Activated naive CD8-positive, alpha-beta T cell treated with anti-CD3 and anti-CD28 coated beads, Interleukin-2, amount 50 U/mL, for 16 hours (primary cell): ENCODE measurements at places on chromosomes 7 and 10.
A peak's percentile ranks its signal among the peaks of the same experiment; 100 is the strongest.

DNA sequence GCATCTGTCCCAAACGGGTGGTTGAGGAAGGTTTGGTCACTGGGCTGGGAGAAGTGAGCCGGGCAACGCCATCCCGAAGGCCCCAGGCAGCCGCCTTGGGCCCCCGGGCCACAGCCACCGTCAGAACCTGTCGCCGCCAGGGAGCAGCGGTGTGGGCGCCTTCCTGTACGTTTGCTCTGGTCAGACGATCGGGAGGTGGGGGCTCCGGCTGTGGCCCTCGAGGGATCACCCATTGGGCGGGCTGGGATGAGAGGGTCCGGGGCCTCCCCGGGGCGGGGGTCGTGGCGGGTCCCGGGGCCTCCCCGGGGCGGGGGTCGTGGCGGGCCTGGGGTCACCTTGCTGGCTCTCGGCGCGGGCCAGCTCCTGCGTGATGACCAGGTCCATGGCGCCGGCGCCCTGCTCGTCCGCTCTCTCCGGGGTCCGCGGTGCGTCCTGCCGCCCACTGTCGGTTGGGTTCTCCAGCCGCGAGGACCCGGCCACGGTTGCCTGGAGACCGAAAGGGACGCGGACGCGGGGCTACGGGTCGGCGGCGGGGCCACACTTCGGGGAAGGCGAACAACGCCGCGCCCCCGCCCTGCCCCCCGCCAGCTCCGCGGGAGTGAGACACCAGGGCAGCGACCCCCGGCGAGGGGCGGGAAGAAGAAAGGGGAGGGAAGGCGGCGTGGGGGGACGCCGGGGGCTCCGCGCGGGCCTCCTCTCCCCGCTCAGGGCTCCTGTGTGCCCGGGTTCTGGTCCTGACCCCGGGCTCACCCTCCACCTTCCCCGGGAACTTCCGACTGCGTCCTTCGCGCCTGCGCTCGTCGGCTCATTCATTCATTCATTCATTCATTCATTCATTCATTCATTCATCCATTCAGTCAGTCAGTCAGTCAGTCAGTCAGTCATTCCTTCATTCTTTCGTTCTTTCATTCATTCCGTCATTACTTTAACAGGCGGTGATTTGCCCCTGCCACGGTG lies at the start of gene CFAP46:
Gene CFAP46, minus strand, starts transcription at position 470 of the 957 bp plus-strand sequence. Its CDS starts 86 bp downstream, at position 384.
- DNase-seq: no peak

- DNase-seq: no peak
These were observed 1.1 kb downstream of the NDUFB2 start for GRCh38 chr7:140697447-140698143.

DNA sequence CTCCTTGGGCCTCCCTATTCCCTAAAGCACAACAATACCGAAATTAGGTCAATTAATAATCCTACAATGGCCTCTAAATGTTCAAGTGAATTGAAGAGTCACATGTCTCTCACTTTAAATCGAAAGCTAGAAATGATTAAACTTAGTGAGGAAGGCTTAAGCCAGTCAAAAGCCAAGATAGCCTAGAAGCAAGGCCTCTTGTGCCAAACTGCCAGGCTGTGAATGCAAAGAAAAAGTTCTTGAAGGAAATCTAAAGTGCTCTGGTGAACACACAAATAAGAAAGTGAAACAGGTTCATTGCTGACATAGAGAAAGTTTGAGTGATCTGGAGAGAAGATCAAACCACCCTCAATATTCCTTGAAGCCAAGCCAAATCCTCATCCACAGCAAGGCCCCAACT lies 57.2 kb downstream of the SLC29A4 start:
- no peak for DNase-seq

- no peak for DNase-seq
These were observed 32.9 kb upstream of the PRKAR1B start for GRCh38 chr7:760006-760405.

DNA sequence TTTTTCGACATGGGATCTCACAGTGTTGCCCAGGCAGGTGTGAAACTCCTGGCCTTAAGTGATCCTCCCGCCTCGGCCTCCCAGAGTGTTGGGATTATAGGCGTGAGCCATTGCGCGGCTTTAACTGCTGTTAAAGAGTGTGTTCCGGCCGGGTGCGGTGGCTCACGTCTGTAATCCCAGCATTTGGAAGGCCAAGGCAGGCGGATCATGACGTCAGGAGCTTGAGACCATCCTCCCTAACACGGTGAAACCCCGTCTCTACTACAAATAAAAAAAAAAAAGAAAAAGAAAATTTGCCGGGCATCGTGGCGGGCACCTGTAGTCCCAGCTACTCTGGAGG lies 1.1 kb downstream of the RABGEF1 start:
- no peak for DNase-seq

DNA sequence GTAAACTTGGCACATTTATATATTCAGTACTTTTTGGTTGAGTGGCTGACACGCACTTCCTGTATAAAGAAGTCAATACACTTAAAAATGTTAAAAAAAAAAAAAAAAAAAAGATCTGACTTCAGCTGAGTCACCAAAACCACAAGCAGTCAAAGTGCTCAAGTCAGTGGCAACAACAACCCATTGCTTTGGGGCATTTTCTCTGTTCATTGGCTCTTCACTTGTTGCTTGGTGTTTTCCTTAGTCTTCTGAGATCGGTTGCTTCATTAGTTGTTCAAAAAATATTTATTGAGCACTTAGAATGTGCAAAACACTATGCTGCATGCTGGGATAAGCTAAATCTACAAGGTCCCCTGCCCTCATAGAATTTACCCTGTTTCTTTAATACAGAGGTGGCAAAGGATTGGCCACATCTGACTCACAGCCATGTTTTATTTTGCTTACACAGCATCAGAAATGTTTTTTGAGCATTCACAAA lies 63.7 kb downstream of the ZNRF2 start:
- DNase-seq: peak; percentile 8

- DNase-seq: peak; percentile 22
These were observed 27.6 kb downstream of the BMPER start for GRCh38 chr7:33932832-33933468.

GRCh38 chr7:148962440-148962822 lies 65.9 kb downstream of the PDIA4 start:
- DNase-seq: no peak

- DNase-seq: no peak
These were observed 102.9 kb upstream of the MACROH2A2 start for GRCh38 chr10:69949770-69950169.

- no peak for DNase-seq
These were observed 15.9 kb downstream of the C10orf90 start for GRCh38 chr10:126654579-126654978.

GRCh38 chr10:65341323-65341925 lies 1584.4 kb upstream of the LRRTM3 start:
- DNase-seq: no peak

GRCh38 chr10:128463991-128464760 lies 338.0 kb upstream of the MKI67 start:
- peak; percentile 9 for DNase-seq

DNA sequence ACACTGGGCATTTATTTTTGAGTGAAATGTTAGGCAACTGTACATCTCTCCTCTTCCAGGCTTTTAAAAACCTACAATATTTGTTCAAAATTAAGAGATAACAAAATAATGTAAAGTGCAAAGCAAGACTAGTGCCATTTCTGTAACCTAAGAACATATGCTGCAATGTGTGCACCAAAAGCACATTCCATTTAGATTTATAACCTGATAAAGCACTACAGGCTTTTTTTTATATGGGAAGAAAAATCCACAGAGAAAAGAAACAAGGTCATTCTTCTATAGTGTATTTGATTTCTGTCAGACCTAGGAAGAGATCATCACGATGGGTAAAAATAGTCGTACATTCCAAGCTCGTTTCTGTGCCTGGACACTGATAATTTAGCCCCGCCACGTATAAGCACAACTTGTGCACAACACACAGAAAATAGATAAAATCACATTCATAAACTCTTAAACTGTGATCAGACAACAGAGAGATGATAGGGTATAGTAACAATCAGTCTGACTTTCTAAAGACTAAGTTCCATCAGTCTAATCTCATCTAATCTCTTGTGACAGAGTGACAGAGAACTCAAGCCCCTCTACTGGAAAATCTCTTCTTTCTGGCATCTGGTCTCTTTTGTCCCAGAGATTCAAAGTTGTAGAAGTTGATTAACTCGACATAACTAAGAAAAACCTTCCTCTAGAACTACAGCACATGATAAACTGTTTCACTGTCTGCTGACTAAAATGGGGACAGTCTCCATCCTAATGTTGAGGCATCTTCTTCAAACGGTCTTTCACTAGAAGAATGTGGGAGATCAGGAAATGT lies 6.7 kb downstream of the LAMB1 start:
- no peak for DNase-seq

- DNase-seq: no peak
These were observed 29.2 kb downstream of the FAM3C start for GRCh38 chr7:121366852-121367431.

- no peak for DNase-seq
These were observed 22.9 kb downstream of the SFTPD start for GRCh38 chr10:79926037-79926436.

DNA sequence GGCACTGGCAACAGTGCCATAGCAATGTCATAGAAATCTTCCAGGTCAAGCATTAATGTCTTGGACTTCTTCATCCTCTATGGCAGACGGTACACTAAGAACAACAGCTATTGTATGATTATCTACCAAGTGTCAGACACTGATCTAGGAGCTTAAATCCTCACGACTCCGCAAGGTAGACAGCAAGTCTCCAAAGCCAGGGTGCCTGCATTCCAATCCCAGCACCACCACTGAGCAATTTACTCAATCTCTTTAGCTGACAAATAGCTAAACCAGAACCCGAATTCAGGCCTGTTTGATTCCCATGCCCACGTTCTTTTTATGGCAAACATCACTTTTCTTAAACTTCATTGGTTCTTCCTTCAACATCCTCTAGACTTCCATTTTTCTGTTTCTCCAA lies 31.8 kb downstream of the DNMBP start:
- DNase-seq: no peak

DNA sequence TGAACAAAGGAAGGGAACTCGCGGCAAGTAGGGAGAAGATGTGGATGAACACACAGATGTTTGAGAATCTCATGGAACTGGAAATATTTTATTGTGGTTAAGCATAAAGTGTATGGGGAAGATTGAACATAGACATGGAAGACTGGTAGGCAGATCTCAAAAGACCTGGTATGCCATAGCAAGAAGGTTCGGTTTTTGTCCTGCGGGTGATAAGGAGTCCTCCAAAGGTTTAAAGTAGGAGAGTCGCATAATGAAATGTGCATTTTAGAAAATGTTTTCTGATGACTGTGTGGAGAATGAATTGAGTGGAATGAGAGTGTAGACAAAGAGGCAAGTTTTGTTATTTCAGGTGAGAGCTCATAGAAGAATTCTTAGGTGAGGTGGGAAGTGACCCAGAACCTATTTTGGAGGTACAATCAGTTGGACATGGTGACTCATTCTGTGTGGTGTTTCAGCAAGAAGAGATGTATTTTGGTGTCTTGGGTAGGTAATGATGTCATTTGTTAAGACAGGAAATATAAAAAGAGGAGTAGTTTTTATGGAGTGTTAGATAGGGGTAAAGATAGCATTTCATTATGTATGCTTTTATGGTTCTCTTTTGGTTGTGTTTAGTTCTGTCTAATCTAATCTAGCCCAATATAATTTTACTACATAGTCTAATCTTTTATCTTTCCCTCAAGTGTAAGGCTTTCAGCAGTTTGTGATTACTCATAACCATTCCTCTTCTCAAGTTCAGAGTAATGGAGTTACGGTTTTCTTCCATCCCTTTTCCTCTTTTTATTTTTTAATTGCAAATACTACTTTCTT lies 239.2 kb downstream of the EXOC4 start:
- no peak for DNase-seq

DNA sequence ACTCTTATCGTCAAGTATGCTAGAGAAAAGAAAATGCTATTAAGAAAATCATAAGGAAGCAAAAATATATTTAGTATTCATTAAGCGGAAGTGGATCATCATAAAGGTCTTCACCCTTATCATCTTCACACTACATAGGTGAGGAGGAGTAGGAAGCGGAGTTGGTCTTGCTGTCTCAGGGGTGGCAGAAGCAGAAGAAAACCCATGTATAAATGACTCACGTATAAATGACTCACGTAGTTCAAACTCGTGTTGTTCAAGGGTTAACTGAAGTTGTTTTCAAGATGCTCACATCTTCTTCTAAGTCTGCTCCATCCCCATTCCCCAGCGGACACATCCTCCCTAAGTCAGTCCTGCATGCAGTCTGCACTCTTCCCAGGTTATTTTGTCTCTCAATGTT lies 72.4 kb downstream of the SFMBT2 start:
- DNase-seq: no peak

GRCh38 chr10:87761892-87762291 lies 56.1 kb downstream of the ATAD1 start:
- DNase-seq: no peak

DNA sequence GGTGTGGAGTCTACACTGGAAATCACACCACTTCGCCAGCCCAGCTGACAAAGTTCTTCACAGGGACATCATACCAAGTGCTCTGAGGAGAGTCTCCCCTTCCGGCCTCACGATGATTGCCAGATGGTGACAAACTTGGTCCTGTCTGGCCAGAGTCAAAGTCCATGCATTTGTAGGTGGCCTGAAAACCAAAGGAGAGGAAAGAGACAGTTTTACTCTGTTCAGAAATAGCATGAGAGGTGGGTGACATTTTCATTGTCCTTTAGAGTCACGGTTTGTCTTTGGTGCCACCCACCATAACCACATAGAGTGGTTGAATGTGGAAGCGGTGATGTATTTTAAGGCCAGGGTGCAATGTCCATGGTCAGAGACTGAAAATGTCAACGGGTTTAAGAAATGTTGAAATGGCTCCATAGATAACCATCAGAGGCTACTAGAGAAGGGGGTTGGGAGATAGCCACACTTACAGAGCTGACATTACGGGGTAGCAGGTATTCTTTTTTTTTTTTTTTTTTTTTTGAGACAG lies 33.0 kb downstream of the BTBD16 start:
- DNase-seq: no peak

DNA sequence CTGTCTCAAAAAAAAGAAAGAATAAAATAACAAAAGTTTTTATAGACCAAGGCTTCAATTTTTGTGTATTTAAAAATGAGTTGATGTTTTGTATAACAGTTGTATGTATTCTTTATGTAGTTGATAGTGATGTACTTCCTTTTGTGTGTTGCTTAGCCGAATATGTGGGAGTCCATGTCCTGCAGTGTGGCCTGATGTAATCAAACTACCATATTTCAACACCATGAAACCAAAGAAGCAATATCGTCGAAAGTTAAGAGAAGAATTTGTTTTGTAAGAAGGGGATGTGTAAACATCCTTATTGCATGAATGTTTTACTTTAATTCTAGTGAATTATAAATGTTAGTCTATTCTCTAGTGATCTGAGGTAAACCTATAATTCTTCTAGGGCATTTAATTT lies 56.6 kb downstream of the MPLKIP start:
- no peak for DNase-seq

DNA sequence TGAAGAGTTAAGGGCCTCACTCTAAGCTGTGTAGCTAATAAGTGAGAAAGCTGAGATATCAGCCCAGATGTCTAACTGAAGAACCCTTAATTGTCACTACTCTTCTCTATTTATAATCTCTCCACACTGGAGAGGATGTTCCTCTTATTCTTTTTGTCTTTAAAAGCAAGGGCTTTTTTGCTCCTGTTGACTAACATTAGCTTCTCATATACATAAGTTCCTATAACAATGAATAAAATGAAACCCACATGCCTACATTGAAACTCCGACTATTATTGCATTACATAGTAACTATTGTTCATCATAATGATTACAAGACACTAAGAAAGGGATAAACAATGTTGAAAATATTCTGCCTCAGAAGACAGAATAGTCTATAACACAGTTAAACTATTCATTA lies 67.1 kb downstream of the GNAT3 start:
- DNase-seq: no peak
